WTC11 (cell line): ENCODE measurements at places on chromosomes 11 and 22.
A peak's percentile ranks its signal among the peaks of the same experiment; 100 is the strongest.

- DNase-seq, result no peak
These were observed 1674.6 kb downstream of the LRRC4C start for GRCh38 chr11:39784873-39785272.

DNA sequence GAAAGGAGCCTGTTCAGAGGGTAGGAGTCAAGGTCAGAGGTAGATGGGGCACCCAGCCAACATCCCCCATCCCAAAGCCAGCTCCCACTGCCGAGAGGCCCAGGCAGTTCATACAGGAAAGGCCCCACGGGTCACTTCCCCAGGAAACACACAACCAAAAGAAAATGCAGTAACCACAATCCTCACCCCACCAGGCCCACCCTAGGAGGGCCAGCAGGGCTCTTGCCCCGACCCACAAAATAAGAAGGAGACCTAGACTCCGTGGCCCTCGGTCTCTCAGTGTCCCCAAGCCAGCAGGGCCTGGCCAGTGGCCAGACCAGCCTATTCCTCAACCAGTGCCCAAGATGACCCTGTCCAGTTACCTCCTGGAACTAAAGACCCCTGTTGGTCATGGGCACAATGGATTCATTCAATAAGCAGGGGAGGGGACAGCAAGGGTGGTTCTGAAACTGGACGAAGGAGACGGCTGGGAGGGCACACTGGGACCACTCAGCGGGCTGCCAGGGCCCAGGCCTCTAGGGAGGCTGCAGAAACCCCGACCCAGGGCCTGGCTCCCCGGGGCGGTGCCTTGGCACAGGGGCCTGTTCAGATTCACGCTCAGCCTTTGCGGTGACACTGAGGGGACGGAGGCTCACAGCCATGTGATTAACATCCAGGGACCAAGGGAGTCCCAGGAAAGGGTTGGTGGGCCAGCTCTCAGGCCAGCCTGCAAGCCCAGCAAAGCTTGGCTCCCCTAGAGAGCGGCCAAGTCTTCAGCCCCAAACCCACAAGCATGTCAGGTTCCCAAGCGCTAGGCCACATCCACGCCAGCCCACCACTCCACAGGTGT lies 5.5 kb downstream of the RAB3IL1 start:
- no peak for DNase-seq

- no peak for DNase-seq
These were observed 1075.0 kb downstream of the BRD1 start for GRCh38 chr22:48752451-48753380.

- no peak for DNase-seq
These were observed 15.6 kb upstream of the ARHGEF17 start for GRCh38 chr11:73292525-73292894.

GRCh38 chr11:99260696-99261095 lies 239.9 kb downstream of the CNTN5 start:
- no peak for DNase-seq

- no peak for DNase-seq
These were observed 855.8 kb upstream of the LRRC4C start for GRCh38 chr11:42315267-42315666.

GRCh38 chr22:19569976-19570375 lies 45.8 kb upstream of the CLDN5 start:
- DNase-seq, result no peak

DNA sequence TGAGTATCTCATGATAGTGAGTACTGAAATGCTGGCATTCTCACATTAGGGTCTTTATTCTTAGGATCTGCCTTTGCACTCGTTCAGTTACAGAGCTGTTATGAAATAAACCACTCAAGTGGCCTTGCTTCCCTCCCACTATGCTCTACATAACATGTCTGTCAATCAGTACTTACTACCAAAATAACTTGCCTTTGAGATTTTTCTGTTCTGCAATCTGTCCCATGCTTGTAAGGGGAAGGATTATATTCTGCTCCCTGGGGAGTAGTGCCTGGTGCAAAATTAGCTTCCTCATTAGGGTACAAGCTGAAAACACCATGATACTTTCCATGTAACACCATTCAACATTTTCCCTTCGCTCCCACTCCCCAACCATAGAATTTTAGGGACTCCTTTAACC lies 1.9 kb upstream of the GRAP2 start:
- no peak for DNase-seq

DNA sequence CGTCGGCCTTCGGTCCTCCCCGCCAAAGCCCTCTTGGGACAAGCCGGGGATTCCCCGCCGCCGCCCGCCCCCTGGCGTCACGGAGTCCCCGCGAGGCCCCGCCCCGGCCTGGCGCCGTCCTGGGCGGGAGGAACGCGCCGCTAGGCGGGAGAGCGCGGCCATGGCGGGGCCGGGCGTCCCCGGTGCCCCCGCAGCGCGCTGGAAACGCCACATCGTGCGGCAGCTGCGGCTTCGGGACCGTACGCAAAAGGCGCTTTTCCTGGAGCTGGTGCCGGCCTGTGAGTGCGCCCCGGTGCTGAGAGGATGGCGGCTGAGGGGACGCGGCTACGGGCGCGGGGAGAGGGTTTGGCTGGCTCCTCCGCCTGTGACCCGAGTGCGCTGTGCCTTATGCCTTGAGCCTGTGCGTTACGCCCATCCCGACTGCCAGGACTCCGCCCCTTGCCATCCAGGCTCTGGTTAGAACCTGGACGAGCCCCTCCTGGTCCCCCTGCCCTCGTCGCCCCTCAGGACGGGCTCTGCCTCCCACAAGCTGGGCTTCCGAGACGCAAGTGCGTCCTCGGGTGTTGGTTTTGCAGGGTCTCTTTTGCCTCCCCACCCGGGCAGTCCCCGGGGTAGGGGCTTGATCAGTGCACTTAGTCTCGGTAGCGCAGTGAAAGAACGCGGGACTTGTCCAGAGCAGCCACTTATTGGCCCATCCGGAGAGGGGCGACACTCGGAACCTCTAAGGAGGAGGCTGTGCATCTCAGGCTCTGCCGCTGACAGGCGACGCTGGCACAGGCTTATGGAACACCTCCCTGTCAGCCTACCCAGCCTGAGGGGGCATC lies at the start of gene ATG16L2:
ATG16L2 (plus strand) TSS at position 126 of the 824 bp plus-strand sequence; CDS start at position 161, 35 bp downstream.
- peak; percentile 84 for DNase-seq

DNA sequence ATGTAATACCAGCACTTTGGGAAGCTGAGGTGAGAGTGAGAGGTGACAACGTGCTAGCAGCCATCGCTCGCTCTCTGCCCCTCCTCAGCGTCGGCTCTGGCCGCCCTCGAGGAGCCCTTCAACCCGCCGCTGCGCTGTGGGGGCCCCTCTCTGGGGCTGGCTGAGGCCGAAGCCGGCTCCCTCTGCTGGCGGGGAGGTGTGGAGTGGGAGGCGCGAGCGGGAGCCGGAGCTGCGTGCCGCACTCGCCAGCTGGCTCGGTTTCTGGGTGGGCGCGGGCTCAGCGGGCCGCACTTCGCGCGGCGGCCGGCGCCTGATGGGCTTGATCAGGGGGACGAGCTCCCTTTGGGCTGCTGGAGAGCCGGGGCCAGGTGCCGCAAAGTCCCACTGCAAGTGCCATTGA lies 98.9 kb upstream of the UBASH3B start:
- peak; percentile 79 for DNase-seq

GRCh38 chr11:83306200-83307080 lies 20.3 kb upstream of the CCDC90B start:
- no peak for DNase-seq

GRCh38 chr22:32991353-32992101 lies 66.7 kb downstream of the SYN3 start:
- no peak for DNase-seq

DNA sequence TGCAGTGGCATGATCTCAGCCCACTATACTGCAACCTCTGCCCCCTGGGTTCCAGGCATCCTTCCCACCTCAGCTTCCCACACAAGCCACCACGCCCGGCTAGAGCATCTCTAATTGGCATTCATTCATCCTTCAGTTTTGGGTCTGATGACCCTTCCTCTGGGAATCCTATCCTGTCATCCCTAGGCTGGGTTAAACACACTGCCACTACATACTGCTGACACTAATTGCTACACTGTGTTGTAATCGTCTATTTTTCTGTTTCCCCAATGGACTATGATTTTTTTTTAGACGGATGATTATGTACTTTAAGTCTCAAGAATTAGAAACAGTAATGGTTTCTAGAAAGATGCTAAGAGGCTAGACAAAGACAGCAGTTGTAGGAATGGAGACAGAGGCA lies 62.8 kb downstream of the DEUP1 start:
- DNase-seq, result no peak

GRCh38 chr11:2342981-2343380 lies 34.1 kb upstream of the CD81 start:
- DNase-seq, result no peak
